Stimulated activated CD8-positive, alpha-beta memory T cell treated with anti-CD3 and anti-CD28 coated beads, Interleukin-4, amount 100 ng/mL, for 1 hour (primary cell): ENCODE measurements at places on chromosomes 13 and 19.

DNA sequence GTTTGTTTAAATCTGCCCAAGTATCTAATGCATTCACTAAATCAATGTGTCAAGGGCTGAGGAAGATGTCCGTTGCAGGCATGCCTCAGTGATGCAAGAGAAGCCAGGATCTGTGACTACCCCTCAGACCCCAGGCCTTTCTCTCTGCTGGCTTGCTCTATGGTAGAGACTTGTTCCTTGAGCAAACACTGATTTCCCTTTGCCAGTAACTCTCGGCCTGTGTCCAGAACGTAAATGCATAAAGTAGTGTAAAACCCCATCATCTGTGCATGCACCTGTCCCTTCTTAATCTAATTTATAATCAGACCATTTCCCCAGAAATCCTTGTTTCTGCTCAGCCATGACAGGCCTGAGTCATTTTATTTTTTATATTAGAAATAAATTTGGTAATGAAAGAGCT lies 28.7 kb upstream of the FRY start:
- DNase-seq = no peak

- no peak for DNase-seq
Measured at GRCh38 chr13:94966422-94966955, 254.1 kb upstream of the SOX21 start.

DNA sequence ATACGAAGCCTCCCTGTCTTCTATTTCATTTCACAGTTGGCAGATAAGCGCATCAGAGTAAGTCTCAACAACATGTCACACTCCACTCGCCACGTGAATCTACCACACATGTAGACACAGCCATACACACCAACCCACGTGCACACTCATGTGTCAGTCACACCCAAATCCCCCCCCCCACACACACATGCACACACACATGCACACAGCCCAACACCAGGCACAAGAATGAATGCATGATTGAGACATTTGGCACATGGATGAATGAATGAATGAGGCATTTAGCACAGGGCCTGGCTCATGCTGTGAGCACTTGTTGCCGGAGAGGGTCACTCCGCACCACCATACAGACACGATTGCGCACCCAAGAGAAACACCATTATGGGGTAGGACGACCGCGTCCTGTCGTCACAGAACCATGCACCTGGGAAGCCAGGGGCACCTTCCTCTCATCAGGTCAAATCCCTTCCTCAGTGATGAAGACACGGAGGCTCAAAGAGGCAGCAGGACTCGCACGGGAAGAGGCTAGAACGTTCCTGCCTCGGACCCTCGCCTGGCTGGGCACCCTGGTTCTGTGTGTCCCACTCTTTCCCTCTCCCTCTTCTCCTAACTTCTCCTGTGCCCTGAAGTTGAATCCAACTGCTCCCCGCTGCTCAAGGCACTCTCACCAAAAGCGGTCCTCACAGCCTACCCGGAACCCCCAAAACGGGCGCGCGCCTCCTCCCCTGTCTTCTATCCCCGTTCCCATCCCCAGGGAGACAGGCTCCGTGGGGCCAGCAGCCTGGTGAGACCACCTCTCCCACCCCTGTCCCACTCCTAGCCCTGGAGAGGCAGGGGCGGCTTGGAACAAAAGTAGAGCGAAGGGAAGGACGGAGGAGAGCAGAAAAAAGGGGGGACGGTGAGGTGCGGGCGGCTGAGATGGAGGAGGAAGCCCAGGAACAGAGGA lies 1.3 kb downstream of the MEIS3 start:
- DNase-seq = no peak

GRCh38 chr13:91950803-91951202 lies 552.4 kb downstream of the GPC5 start:
- no peak for DNase-seq

DNA sequence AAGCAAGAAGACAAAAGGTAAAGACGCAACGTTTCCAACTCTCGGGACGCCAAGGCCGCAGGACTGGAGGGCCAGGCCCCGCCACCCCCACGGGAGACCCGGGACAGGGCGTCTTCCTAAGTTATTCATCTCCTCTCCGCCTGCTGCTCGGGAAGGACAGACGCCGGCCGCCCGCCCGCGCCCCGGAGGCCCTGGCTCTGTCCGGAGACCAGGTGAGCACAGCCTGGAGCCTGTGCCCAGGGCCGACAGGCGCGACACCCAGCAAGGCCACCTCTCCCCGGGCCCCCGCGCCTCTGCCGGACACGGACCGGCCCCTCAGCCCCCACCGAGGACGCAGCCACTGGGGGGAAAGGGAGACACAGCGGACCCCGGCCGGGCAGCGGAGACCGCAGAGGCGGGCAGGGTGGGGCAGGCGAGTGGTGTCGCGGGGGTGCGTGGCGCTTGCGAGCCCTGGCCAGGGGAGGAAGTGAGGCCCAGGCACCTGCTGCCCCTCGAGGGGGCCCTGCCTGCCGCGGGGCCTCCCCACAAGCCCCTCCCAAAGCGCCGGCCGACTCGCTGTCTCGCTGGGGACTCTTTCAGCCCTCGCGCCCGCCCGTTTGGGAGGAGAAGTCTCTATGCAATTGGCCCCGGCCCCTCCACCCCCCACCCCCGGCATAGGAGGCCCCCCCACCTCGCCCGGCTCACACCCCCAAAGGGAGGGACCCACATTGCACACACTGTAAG lies 17.2 kb downstream of the SMIM24 start:
- no peak for DNase-seq

DNA sequence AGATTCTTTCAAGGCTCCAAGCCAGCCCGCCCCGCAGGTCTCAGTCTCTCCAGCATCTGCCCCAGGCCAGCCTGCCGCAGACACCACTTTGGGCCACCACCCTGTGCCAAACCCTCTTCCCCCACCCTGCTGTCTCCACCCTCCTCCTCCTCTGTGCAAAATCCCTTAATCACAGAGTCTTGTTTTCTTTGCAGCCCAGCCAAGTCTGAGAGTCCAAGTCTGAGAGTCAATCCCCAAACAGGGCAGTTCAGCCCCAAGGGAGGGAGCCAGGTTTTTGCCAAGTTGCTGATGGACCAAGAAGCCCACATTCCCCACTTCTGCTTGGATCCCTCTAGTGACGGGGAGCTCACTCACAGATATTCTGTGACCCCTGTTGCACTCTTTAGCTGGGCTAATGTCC lies 3.1 kb downstream of the ADAMTS10 start:
- no peak for DNase-seq

DNA sequence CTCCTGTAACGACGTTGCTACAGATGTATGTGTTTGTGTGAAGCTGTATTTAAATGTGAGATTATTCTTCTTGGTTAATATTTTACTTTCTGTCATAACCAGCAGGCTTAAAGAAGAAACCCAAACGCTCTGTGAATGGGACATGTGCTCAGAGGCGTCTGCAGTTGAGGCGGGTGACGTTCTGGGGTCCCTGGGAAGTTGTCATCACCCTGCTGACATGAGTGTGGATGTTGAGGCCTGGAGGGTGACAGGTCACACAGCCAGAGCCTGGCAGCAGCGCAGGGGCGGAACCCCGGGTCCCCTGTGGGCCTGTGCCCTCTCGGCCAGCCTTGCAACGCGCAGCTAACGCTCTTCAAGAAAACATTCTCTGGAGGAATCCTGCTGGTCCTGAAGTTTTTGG lies 16.6 kb downstream of the RASA3 start:
- DNase-seq = no peak

GRCh38 chr13:26186995-26187394 lies 35.1 kb downstream of the RNF6 start:
- DNase-seq = no peak

DNA sequence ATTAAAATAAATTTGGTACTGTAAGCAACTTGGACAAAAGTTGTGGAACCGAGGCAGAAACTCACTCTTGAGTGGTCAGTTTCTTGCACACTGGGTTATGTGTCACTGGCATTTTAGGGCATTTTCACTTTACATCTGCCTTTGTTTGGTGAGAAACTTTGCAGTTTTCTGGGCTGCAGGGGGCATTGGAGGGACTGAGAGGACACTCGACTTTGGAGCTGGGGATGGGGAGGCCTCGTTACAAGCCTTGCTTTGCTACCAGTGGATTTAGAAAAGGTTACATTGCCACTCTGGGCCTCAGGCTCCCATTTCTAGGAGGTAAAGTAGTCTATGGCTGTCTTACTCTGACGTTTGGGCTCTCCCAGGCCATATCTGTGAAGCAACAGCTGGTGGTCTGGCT lies 41.9 kb upstream of the ZNF536 start:
- DNase-seq = no peak

DNA sequence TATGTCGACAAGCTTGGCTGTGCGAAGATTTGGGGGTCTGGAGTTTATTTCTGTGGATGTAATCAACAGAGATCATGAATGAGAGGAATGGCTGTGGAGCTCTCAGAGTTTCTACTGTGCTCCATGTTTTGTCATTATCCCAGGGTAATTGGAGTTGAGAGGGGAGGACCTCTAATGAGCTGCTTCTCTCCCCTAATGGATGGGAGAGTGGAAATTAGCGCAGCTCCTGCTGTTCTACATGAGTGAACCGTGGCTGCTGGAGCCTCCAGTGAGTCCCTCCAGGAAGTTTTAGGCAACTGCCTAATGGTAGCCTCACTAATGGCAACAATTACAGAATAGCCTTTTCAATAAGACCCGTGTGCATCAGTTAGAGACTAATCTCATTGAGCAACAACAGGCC lies 31.3 kb upstream of the FGF9 start:
- DNase-seq = no peak

DNA sequence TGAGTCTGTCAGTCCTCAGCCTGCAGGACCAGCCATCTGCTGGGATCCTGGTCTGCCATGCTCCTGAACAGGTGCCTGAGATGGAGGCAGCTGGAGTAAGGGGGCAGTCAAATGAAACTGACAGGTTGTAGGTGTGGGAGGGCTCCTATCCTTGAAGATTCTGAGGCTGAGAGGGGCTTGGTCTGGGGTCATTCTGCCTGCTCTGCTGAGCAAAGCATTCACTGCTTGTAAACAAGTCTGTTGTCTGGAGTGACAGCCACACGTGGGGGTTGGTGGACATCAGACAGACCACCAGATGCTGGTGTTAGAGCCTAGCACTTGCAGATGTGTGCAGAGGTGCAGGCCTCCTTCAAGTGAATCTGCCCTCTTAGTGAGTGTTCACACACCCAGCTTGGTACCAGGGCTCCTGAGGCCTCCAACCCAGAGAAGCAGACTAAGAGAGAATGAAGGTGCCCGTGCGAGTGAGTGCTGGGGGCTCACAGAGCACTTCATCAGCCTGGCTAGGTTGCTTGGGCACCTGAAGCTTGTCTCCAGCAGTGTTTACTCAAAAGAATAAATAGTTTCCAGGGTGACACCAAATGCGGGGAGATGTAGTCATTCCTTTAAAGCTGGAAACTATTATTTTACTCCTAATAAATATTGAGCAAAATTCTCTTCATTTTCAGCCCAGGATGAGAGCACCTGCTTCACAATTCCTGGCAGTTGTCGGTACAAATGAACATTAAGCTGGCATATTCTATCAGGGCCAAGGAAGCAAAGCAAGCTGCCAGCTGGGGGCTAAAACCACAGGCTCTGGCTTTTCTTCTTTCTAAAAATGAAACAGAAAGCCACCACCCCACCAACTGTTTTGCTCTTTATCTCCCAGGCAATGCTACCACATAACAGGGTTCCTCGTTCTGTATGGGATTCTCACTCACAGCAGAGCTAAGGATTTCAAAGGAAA lies 82.3 kb downstream of the RNASEH2B start:
- no peak for DNase-seq

- DNase-seq = no peak
Measured at GRCh38 chr13:82678052-82678451, 1204.2 kb downstream of the SLITRK1 start.

DNA sequence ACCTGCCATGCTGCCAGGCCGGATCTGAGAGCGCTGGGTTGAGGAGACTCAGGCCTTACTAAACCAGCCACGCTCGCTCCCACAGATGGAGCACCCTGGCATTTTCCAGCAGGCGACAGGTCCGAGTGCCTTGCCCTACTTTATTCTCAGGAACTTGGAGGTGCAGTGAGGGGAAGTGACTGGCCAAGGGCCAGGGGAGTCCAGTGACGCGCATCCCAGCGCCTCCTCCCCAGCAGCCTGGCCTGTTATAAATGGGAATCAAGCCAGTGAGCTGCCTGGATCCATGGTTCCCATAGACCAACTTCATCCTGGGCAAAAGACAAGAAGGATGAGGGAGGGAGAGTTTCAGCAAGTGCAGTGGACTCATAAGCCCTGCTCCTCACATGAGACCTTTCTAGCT lies 35.5 kb downstream of the TMED1 start:
- no peak for DNase-seq

GRCh38 chr19:40604171-40604646 lies 3.0 kb downstream of the LTBP4 start:
- no peak for DNase-seq

DNA sequence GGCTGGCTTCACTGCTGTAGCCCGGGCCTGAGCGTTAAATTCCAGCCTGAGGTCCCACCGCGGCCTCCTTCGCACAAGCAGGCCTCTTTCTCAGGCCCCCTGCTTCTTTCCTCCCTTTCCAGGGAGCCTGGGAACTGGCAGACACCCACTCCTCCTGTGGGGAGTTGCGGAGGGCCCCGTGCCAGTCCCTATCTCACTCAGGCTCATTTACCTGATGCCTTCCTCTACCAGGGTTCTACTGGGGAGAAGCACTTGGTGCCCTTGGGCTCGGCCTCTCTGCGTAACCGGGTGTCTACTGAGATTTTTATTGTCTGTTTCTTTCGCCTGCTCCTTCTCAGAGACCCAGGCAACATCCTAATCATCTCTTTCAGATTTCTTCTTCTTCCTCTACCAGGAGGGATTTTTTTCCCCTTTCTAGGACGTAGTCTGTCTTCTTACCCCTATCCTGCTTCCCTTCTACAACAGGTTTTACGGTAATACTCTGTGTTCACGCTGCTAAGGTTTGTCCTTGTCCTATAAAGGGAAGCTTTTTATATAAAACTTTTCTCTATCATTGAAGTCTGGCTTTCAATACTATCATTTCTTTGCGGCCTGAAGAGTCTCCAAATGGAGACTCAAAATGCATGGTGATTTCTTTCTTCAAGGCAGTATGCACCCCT lies 135.4 kb upstream of the GPR12 start:
- DNase-seq = no peak

- DNase-seq = no peak
Measured at GRCh38 chr19:29285878-29286277, 72.9 kb upstream of the UQCRFS1 start.

DNA sequence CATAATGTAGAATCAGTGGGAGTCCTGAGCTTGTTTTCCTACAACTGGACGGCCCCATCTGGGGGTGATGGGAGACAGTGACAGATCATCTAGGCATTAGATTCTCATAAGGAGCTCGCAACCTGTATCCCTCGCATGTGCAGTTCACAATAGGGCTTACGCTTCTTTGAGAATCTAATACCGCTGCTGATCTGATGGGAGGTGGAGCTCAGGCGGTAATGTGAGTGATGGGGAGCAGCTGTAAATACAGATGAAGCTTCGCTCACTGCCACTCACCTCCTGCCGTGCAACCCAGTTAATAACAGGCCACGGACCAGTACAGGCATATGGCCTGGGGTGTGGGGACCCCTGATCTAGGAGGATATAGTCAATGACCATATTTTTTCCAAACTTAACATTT lies 38.8 kb downstream of the RCBTB1 start:
- DNase-seq = no peak

GRCh38 chr13:27266917-27267316 lies 3.7 kb upstream of the RASL11A start:
- DNase-seq = no peak

GRCh38 chr13:95301968-95302393 lies 730 bp upstream of the ABCC4 start:
- DNase-seq = no peak
